ENCODE measurements at places on chromosomes 16 and 17.

DNA sequence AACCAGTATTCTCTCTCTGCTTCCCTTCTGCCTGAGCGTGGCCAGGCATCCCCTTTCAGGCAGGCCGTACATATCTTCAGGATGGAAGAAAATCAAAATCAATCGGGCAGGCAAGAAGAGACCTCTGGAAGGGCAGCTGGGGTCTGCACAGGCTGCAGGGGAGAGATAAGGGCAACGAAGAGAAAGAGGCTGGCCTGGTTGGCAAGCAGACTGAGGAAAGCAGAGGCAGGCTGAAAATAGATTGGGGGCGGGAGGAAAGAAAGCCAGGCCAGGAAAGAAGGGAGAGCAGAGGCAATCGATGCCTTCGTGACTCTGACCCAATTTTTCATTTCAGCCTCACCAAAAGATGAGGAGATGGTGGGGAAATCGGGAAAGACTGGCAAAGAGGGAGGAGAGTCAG is 18.1 kb downstream of the PIPOX start:
- DNase-seq = no peak

DNA sequence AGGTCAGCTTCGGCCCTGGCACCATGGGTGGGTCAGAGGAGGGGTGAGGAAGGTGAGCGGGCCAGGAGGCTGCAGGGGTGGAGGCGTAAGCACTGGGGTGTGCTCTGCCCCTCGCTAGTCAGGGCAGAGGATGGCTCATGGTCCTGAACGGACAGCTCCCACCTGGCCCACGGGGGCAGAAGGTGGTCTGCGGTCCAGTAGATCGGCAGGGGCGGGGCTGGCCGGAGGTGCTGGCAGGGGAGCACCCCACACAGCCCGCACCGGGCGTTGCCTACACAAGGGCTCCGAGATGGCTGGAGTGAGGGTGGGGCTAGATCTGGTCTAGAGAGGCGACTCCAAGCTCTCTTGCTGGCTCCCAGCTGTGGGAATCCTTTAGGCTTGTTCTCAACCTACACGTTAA is 8.2 kb downstream of the NPTX1 start:
- DNase-seq = no peak

DNA sequence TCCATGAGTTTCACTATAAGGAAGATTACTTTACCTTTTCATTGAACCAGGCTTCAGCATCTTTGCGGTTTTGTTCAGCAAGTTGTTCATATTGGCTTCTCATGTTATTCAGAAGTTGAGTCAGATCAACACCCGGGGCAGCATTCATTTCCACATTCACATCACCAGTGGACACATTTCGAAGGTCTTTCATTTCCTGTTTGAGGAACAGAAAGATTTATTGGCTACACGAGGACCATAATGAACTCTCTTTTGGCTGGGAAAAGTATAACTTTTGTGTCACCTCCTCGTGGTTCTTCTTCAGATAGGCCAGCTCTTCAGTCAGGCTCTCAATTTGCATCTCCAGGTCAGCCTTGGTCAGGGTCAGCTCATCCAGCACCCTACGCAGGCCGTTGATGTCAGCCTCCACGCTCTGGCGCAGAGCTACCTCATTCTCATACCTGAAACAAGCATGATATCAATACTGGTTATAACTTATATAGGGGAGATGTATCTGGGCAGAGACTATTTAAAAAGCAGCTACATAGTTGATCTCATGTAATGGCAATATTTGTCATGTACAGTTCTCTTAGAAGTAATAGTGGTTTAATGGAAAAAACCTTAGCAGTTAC is 2.1 kb downstream of the KRT10 start:
- DNase-seq = no peak

DNA sequence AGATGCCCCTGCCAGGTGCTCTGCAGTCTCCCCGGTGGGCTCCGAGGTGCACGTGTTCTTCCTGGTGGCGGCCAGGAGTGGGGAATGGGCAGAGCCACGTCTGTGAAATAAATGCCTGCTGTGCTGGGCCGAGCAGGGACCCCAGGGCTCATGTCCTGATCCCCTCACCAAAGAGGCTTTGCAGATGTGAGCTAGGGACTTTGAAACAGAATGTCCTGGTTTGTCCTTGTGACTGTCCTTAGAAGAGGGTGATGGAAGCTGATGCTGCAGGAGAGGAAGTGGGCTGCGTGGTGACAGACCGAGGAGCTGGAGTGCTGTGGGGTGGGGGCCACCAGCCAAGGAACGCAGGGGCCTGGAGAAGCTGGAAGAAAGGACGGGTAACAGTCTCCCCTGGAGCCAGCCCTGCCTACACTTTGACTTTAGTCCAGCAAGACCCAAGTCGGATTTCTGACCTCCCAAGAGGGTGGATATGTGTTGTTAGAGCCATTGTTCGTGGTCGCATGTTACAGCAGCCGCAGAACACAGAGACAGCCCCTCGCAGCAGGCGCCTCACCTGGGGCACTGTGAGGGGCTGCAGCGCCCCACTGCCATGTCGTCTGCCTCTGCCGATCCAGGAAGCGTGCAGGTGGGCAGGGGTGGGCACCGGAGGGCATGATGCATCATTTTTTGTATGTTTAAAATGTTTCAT is 217.9 kb upstream of the CIBAR2 start:
- no peak for DNase-seq

DNA sequence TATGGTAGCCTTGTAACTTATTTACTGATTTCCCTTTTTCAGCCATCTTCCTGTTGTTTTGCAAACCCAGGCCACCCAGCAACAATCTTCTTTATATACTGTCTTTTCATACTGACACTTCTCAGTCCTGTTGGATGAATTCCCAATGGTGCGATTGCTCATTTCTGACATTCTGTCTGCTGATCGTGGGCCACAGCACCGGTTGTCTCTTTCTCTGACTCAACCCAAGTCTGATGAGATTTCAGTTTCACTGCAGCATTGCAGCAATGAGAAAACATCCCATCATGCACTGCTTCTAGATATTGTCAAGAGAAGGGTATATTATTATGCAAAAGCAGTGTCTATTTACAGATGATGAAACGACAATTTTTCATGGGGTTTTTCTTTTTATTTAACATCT is 349.2 kb upstream of the HSBP1 start:
- DNase-seq = no peak

DNA sequence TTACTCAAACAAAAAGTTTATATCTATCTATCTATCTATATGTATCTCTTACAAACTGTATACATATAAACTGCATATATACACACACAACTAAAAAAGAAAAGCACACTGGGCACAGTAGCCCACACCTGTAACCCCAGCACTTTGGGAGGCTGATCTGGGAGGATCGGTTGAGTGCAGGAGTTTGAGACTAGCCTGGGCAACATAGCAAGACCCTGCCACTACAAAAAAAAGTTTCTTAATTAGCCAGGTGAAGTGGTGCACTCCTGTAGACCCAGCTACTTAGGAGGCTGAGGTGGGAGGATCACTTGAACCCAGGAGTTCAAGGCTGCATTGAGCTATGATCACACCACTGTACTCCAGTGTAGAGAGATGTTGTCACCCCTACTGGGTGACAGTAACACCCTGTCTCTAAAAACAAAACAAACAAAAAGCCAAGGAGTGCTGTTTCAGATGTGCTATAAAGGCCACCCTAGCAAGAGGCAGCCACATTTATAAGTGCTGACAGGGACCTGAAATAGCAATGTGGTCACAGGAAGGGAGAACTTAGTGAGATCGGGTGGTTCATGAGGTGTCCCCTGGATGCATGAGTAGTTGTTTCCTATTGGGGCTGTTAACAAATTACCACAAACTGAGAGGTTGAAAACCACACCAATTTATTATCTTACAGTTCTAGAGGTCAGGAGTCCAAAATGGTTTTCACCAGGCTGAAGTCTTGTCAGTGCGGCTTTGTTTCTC is 4.8 kb downstream of the CD2BP2 start:
- no peak for DNase-seq

- DNase-seq = no peak
These were observed 116.3 kb downstream of the AMFR start for GRCh38 chr16:56309008-56309407.

DNA sequence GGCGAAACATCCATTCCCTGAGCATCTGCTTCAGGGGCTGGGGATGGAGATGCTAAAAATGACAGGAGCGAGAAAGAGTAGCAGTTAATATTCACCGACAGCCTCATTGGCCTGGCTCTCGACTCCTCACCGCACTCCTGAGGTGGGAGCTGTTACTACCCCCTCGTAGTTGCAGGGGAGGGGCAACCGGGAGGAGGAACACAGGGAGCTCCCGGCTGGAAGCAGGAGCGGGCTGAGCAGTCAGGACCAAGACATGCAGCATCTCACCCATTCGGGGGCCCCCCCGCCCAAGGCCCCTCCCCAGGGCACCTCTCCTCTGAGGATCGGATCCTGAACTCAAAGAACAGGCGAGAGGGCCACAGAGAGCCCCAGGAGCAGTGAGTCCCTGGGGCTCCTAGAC is 4.5 kb upstream of the ACSF3 start:
- DNase-seq = no peak

GRCh38 chr16:68355447-68356248 is 44.8 kb downstream of the PRMT7 start:
- no peak for DNase-seq

DNA sequence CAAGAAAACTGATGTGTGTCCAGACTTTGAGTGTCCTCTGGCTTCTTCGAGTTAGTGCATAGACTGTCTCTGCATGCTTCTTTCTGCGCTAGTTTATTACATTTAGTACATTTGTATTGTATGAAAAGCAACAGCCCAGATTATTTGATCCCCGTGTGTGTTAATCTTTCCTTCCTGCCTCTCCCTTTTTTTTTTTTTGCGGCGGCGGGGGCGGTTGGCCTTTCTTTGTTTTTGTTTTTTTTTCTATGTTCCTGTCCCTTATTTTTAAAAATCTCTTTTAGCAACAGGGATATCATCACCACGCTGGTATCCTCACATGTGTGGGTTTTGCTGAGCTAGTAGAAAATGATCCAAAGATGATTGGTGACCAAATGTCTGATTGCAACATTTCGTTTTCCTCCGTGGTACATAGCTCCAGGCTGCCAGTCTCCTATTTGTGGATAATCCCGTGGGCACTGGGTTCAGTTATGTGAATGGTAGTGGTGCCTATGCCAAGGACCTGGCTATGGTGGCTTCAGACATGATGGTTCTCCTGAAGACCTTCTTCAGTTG is 9.4 kb downstream of the SCPEP1 start:
- DNase-seq = no peak

- DNase-seq = no peak
These were observed 24.5 kb upstream of the HS3ST2 start for GRCh38 chr16:22789281-22789945.

- no peak for DNase-seq
These were observed 14.3 kb downstream of the PRCD start for GRCh38 chr17:76554131-76554530.

GRCh38 chr17:33113276-33113990 is 121.8 kb downstream of the SPACA3 start:
- DNase-seq = no peak
